ENCODE measurements at places on chromosomes 12 and 14.

DNA sequence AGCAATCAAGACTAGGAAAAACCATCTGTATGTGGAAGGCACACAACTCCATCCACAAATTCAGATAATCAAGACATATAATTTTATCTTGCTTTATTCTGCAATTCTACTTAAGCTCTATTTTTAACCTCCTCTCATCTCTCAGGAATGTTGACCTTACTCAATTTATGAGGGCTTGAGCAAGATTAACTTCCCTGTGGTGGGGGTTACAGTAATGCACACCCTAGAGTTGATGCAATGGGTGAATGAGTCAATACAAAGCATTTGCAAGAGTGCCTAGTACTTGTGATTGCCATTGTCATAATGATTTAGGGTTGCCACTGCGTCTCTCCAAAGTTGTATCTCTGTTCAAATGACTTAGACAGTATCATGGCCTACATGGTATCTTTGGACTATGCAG lies 1598.4 kb upstream of the TMEM132C start:
- DNase-seq, result no peak

GRCh38 chr14:80605536-80605935 lies 336.0 kb downstream of the CEP128 start:
- no peak for DNase-seq

- DNase-seq, result no peak
Observed at GRCh38 chr14:58738189-58738836, 100.6 kb downstream of the DACT1 start.

GRCh38 chr12:45503899-45504298 lies 225.6 kb upstream of the ARID2 start:
- no peak for DNase-seq

DNA sequence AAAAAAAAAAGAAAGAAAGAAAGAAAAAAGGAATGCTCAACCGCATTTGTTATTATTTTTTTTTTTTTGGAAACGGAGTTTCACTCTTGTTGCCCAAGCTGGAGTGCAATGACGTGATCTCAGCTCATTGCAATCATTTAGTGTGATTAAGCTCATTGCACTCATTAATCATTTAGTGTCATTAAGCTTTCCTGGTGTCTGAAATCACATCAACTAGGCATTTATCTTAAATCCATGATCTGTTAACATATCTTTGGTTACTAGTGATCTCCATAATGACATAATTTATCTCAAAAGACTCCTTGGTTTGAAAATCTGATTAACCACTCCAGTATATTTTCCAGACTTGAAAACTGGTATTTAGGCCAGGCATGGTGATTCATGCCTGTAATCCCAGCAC lies 26.3 kb downstream of the ETFBKMT start:
- no peak for DNase-seq

- DNase-seq, result no peak
Observed at GRCh38 chr14:99316281-99317163, 44.5 kb upstream of the BCL11B start.

GRCh38 chr12:28629691-28630090 lies 439.4 kb downstream of the CCDC91 start:
- no peak for DNase-seq

DNA sequence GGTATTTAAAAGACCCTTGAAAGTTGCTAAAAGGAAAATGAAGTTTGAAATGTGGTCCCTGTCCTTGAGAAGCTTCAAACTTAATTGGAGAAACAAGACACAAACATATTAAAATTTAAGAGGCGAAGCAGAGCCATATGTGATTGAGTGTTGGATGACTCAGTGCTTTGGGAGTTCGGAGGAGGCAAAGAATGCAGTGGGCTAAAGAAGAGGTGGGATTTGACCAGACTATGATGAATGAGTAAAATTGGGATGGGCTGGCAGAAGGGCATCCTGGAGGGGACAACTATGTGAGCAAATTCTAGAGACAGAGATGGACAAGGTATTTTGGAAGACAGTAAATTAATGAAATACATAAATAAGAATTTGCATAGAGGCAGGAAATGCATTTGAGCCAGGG lies 358.6 kb downstream of the EGLN3 start:
- DNase-seq, result no peak

DNA sequence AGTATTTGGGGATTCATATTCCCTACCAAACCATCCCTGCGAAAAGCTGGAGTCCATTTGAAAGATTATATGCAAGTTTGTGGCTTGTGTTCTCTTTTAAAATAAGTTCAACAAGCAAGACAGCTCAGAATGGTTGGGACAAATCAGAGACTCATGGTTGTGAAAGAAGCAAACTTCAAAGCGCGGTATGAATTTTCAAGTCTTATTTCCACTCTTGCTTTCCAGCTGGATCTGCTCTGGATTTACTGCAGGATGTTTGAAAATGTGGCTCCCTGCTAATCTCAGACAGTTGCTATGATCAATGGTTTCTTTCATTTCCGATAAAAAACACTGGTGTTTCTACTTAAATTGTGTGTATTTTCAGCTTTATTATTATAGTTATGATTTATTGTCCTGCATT lies 477.5 kb downstream of the RAD51B start:
- no peak for DNase-seq

- DNase-seq, result no peak
Observed at GRCh38 chr12:108446766-108447165, 68.3 kb upstream of the FICD start.

- DNase-seq, result no peak
Observed at GRCh38 chr14:94656043-94656442, 43.9 kb downstream of the SERPINA3 start.

GRCh38 chr12:80233926-80234325 lies 134.6 kb downstream of the OTOGL start:
- DNase-seq, result no peak

DNA sequence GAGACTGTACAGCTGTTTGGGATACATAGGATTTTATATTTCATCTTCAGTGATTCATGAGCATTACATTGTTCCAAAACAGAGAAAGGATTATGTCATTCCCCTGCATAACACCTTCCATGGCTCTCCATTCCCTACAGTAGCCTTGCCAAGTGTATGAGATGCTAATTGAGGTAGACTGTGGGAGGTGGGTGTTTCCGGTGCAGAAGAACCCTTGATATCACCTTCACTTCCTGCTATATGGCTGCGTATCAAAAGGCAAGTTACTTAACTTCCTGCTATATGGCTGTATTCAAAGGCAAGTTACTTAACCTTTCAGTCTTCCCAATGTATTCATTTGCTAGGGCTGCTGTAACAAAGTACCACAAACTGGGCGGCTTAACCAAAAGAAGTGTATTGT lies 11.2 kb downstream of the FAR2 start:
- DNase-seq, result no peak

DNA sequence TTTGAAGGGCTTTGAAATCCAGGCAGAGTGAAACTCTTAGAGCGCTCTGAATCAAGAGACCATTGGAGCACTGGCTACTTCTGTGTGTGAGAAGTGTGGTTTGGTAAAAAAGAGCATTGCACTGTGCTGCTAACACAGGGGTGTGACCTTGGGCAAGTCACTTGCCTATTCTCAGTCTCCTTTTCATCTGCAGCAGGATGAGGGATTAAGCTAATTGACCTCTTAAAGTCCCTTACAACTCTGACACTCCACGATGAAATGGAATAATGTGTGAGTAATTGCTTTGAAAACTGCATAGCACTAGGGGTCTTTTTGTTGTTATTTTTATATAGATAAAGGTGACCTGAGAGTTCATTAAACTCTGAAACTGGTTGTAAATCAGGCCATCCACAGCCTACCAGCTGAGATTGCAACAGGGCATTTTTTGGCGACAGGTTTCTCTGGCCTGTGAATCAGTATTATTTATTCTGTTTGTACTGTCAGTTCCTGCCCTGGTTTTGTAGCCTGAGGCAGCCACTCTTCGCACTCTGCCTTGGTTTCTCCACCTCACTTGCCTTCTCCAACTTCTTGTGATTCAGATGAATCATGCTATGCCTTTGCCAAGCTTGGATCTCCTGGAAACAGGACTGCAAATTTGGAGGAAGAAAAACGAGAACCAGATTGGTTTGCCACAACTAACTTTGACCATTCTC lies 159.9 kb upstream of the PARP11 start:
- no peak for DNase-seq

DNA sequence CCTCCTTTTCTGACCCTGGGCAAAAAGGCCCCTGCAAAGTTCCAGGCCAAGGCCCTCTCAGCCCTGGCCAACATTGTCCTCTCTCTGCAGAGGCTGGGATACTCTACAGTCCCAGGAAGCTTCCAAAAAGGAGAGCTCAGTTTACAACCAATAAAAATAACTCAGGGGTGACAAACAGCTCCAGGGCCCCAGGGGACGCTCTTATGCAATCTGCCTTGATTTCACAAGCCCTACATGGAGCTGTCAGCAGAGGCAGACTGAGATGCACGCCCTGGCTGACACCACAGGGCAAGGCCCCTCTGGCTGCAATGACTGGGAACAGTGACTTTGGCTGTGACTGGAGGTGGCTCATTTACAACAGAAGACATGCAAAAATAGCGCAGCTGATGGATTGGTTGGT lies 129.0 kb upstream of the MED13L start:
- DNase-seq, result no peak

GRCh38 chr12:52910248-52910883 lies 5.5 kb upstream of the KRT8 start:
- DNase-seq, result no peak

DNA sequence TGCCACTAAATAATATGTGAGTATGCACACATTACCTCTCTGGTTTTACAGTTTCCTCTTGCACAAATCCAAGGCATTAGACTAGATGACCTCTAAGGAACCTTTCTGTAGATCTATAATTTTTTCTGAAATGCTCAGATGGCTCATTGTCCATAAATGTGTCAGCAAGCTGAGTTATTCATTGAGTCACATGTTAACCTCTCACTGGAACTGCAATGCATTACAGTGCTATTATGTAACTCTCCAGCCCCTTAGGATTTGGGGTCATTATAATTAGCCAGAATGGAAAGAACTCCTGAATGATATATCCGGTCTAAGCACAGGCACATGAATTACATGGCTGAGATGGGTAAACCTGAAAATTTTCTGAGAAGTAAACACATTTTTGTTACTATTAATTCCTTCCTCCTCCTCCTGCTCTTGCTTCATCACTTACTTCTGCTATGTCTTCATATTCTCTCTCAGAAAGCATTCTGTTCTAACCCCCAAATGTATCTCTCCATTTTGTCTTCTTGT lies 20.3 kb upstream of the DRAM1 start:
- no peak for DNase-seq

GRCh38 chr14:105627701-105628100 lies 101.3 kb downstream of the TMEM121 start:
- no peak for DNase-seq

DNA sequence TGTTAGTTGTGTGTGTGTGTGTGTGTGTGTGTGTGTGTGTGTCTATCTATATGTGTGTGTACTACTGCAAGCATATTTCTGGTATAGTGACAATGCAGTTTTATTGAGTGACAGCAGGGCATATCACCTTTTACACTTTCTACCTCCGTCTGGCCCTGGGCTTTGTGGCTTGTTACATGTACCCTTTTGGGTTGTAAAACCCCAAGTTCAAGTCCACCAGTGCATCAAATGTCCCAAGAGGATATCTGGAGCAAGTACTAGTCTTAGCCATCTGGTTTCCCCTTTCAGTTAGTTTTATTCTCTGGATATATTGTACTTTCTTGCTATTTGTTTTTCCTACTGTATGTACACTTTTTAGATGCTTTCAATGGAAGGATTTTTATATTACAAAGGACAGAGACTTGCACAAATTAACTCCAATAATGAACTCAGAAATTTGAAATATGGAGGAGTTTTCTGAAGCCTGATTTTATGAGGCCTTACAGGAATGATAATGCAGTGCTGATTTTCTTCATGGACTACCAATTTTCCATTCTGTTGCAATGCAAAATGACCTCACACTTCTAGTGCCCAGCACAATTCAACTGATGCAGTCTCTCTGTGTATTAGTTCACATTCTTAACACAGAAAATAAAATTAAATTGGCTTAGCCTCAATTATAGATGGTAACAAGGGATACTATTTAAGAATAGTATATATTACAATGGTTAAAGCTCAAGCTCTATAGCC lies 29.1 kb downstream of the SLC16A7 start:
- no peak for DNase-seq

DNA sequence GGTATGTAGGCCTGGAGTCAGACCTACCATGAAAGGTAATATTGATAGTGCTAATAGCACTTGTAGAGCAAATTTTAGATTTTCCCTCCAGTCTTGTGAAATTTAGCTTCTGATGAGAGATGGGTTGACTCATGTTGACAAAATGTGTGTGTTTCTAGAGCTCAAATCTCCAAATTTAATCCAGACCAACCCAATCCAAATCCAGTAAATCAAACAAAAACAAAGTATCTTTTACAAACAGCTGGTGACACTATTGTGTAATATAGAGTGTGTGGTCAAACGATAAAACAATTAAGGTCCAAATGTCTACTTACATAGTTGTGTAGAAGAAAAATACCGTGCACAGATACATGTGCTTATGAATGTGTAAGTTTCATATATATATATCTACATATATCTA lies 63.4 kb upstream of the KITLG start:
- DNase-seq, result no peak

- DNase-seq, result no peak
Observed at GRCh38 chr12:50213439-50213838, 46.3 kb upstream of the CERS5 start.

DNA sequence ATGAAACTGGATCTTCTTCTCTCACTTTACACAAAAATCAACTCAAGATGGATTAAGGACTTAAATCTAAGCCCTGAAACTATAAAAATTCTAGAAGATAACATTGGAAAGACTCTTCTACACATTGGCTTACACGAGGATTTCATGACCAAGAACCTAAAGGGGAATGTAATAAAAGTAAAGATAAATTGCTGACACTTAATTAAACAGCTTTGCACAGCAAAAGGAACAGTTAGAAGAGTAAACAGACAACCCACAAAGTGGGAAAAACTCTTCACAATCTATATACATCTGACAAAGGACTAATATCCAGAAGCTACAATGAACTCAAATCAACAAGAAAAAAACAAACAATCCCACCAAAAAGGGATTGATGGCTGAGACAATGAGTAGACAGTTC lies 74.4 kb downstream of the BLTP3B start:
- no peak for DNase-seq

DNA sequence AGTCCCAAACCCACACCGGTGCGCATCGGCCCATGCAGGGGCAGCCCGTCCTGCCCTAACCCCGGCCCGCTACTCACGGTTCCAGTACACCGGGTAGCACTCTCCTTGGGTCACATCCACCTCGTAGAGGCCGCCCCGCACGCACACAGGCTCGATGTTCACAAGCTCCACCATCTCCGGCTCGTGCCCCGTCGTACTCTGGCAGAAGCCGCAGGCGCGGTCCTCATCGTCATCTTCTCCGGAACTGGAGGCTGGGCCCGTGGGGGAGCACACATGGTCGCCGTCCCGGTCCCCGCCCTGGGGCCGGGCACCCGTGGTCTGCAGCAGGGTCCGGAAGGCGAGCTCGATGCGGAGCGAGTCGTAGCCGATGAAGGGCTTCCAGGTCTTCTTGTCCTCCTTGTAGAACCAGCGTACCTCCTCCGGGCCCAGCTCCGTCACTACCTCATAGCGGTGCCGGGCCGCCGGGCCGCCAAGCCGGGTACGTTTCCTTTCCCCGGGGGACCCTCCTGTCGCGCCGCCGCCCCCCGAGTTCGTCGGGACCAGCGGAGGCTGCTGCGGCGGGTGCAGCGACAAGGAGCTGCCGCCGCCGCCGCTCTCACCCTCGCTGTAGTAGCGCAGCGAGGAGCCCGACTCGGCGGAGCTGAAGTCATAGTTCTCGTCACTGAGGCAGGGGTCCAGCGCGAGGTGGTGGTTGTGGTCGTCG lies 788 bp downstream of the DDHD1 start:
- DNase-seq, result peak; percentile 25
